ENCODE measurements at places on chromosomes 16 and 17.

GRCh38 chr16:72847187-72848027 is 200.5 kb downstream of the ZFHX3 start:
- no peak for DNase-seq

GRCh38 chr16:50509521-50510341 is 38.5 kb upstream of the NKD1 start:
- DNase-seq, result no peak

GRCh38 chr16:3058139-3059030 is 7.1 kb upstream of the IL32 start:
- DNase-seq, result peak; percentile 68

DNA sequence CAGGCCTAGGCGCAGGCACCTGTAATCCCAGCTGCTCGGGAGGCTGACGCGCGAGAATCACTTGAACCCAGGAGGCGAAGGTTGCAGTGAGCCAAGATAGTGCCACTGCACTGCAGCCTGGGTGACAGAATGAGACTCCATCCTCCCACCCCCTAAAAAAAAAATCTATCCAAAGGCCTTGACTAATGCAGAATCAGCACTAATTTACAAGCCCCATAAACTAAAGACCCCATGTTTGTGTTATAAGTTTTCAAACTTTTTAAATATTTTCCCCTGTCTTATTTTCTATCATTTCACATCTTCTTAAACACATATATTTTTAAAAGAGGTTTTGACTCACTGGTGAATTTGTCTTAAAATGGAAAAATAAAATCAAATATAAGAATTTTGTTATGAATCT is 713.1 kb downstream of the WWOX start:
- DNase-seq, result no peak

- DNase-seq, result no peak
These were observed 5.3 kb downstream of the FAM234A start for GRCh38 chr16:239948-240277.

DNA sequence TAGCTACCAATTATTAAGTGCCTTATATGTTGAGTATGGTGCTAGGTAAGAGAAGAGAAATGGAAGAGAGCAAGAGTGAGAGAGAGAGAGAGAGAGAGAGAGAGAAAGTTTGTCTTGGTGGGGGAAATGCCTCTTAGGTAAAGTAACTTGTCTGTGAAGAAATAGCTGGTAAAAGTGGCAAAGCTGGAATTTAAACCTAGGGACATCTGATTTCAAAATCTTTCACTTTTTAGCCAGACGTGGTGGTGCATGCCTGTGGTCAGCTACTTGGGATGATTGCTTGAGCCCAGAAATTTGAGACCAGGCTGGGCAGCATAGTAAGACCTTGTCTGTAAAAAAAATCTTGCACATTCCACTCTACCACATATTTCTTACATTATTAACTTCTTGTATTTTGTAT is 23.0 kb upstream of the CDR2 start:
- no peak for DNase-seq

GRCh38 chr16:12435730-12436129 is 368.0 kb downstream of the CPPED1 start:
- no peak for DNase-seq

DNA sequence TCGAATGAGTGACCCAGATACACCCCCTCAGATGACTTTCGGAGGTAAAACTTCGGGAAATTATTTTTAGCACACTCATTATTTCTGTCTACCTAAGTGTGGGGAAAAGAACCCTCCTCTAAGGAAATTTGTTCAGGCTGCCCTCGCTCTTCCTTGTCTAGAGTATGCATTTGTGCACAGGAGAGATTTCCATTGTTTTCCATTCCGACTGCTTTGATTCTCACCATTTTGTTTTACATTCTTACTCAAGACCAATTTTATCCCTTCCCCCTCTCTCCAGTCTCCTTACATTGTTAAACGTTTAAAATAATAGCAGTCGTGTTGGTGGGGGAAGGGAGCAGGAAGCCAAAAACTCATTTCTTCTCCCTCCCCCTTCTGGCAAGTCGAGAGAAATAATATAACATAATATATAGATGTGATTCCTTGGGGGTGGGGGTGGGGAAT is 1.5 kb upstream of the CHD3 start:
- no peak for DNase-seq

DNA sequence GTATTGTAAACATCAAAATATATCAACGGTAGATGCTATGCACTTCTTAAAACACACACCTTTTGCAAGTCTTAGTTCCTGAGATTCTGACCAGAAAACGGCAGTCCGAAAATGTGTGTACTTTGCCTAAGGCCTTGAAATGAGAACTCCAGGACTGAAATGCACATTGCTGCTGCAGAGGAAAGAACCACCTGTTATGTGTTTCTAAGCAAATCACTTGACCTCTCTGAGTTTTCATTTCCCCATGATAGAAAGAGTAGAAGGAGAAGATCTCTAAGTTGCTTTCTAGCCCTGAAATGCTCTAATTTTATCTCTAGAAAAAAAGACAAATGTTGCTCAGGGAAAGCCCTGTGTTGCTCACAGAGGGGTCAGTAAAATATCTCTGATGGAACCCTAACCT is 9.9 kb downstream of the CCDC182 start:
- DNase-seq, result no peak

- DNase-seq, result no peak
These were observed 38.3 kb upstream of the AKAP1 start for GRCh38 chr17:57046749-57047148.

DNA sequence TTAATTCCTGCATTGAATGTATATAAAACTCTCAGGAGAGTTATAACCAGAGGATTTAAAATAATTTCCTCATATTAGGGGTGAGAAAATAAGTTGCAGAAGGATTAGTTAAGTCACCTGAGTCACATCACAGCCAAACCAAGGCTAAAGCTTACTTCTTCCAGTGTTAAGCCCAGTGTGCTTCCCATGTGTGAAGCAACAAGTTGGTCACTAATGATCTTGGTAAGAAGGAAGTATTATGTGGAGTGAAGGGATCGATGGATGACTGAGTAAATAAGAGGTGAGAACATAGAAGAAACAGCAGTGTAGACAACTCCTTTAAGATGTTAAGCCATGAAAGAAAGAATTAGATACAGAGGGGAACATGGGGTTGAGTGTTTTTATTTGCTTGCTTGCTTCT is 20.6 kb downstream of the ESRP2 start:
- no peak for DNase-seq

DNA sequence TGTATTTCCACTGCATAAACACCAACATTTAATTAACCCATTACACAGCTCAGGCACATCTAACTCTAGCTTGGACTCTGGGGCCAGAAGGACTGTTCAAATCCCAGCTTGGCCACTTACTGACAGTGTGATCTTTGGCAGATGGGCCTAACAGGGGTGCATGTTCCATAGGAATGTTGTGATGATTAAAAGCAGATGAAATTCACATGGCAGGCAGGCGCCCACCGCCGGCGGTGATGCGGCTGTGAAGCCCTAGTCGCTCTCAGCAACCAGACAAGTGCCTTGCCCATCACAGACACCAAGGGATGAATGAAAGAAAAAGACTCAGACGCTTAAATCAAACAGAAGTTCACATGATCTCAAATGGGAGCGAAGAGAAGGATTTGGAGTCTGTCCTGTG is 84.6 kb upstream of the WSB1 start:
- no peak for DNase-seq

Data from NCI-H1930 (cell line).